ENCODE measurements at places on chromosomes 2 and 18.
A peak's percentile ranks its signal among the peaks of the same experiment; 100 is the strongest.

GRCh38 chr18:48077291-48077690, 146.8 kb upstream of the SMAD2 start:
- DNase-seq: no peak

DNA sequence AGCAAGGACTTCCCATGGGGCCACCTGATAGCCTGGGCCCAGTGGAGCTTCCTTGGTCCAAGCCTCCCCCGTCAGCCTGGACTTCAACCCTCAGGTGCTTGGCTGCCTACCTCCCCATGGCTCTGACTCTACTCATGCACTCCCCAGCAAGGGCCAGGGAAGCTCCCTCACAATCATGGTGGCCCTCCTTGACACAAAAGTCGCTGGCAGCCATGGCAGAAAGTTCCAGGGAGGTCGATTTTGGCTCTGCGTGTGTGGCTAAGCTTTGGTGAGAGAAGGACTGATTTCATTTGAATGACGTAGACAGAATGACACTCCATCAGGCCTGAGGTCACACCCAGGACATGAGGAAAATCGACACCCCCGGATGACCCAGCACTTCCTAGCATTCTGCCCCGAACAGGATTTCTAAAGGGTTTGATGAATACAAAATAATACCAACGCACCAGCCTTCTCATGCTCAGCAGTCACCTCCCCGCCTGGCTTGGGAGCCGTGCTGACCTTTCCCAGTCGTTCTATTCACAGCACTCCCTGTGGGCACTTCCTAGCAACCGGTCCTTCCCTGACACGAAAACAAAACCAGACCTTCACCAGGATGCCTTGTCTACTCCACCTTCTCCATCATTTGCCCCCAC, 52.7 kb downstream of the LBH start:
- DNase-seq: no peak

GRCh38 chr2:9892236-9892635, 49.0 kb downstream of the TAF1B start:
- no peak for DNase-seq

DNA sequence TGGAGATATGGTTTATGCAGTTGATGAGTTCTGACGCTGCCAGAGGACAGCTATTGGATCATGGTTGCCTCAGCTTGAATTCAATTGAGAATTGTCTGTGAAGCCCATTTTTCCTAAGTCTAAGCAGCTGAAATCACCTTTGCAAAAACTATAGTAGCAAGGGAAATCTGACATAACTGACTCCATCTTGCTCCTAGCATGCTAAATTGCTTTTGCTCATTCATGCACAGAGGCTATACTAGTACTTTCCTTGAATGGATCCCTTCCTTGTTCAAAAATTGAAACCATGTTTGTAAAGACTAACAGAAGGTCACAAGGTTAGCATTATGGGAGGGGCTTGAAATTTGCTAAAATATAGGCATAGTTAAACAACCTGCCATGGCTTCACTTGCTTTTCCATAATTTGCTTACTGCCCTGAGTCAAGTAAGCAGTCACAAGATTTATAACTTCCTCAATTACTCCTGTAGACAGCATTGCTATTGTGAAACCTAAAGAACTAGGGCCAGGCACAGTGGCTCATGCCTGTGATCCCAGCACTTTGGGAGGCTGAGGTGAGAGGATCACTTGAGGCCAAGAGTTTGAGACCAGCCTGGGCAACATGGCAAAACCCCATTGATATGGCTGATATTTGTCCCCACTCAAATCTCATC, 41.2 kb downstream of the CHRNA1 start:
- no peak for DNase-seq

DNA sequence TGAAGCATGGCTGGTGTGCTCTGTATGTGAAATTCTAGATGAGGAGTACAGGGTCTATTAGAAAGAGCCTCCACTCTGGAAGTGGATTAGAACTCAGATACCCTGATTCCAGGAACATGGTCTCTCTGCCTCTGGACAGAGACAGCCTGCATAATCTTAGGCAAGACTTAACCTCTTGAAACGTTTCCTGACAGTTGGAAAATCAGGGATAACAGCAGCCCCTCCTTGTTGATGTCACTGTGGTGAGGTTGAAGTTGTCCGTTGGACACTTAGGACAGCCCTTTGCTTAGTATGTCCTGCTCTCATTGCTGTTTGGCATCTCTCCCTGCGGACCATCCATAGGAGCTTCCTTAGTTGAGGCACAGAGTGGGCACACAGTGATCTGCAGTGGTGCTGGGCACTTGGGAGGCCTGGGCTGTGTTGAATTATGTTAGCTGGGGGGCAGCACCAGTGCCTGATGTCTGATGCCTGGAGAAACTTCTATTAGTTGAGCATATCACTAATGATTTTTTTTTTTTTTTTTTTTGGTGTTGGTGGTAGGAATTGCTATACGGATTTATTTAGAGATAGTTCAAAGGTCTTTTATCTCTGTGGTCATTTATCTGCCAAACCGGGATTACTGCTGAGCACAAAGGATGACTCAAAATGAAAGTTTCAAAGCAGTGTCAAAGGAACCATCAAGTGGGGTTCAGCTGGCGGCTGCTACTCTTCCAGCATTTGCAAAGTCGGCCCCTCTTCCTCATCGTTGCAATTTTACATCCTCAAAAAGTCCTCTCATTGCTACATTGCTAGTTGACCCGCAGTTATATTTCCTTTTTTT, 28.8 kb downstream of the SETBP1 start:
- DNase-seq: no peak

DNA sequence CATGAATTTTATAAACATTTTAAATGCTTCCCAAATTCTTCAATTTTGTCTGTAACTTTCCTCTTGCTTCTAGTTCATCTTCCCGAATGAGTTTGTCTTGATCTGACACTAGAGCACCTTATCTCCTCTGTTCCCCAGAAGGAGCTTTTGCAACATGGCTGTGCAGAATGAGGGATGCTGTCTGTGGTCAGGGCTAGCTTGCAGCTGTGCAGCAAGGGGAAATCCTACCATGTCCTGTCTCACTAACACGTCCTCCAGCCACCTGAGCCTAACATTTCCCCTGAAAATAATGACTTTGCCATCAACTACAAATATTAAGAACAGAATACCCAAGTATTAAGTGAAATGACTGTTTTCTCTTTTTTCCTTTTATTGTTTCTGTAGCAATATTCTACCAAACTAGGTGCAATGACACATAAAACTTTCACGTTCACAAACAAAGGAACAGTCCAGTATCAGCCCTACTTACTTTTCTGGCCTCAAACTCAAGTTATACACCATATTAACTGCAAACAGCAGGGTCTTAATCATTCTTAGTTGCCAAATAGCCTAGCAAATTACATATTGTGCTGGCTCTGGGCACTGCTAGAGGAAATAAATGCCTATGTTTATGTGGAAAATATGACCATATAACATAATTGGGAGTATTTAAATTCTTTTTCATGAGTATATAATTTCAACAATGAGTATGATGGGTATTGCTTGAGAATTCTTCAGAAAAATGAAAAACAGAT, 423.3 kb downstream of the CMPK2 start:
- no peak for DNase-seq

DNA sequence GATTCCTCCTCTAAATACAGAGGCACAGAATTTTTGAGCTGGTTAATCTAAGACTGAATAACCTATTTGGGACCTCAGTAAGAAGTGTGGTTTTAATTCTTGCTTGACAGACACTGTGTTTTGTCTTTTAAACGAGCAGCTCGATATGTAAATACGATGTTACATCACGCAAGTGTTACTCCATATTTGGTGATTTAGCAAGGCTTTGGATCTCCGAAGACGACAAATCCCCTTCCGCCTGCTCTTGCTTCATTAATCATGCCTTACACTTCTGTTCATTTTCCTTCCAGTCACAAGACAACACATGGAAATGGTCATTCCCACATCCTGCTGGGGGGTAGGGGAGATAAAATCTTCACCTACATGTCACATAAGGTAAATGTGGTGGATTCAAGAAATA, 9.4 kb downstream of the BCL11A start:
- DNase-seq: no peak

DNA sequence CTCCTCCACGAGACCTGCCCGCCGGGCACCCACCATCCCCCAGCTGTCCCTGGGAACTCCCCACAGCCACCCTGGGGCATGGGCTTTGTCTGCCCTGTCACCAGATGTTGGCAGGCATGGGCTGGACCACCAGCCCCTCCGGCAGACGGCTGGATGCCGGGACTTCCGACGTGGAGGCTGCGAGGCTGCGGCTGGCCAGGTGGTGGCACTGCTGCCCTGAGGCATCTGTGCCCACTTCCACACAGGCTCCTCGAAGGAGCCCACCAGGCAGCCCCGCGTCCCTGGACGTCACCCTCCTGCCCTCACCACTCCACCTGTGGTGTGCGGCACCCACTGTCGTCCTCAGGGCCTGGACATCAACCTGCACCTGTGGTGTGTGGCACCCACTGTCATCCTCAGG, 319.9 kb upstream of the SALL3 start:
- peak; percentile 87 for DNase-seq

DNA sequence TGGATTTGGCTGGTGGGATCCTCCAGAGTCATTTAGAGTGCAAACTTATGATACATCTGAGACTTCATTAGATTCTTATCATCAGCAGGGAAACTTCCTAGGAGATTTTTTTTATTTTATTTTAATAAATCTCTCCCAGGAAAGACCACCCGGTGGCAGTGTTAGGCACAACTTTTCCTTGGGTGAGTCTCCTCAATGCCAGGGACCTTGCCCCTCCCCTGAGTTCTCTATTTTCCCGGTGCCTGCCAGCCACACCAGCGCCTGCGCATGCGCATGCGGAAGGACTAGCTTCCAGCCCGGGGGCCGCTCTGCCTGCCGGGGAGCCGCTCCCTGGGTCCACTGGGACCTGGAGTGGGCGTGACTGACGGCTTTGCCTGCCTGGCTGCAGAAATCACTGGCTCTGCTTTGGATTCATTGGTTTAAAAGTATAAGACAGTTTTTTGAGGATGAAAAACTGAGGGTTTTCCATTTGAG, 86.6 kb downstream of the TMEM182 start:
- DNase-seq: peak; percentile 70

DNA sequence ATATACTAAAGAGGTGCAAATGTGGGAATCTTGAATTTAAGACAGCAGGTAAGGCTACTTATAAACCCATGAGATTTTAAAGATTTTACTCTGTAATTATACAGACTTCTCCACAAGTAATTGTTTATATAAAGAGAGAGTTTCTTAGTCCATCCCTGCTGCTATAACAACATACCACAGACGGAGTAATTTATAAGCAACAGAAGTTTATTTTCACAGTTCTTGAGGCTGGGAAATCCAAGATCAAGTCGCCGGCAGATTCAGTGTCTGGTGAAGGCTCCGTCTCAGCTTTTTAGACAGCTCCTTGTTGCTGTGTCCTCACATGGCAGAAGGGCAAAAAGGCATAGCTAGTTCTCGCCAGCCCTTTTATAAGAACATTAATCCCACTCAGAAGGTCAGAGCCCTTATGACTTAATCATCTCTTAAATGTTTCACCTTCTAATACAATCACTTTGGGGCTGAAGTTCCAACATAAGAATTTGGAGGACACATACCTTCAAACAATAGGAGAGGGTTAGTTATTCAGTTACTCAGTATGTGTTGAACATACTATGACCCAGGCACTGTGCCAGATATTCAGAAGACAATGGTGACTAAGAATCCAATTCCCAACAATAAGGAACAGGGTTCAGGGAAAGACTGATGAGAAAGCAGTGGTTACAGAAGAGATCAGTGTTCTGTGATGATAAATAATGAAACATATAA, 466.0 kb downstream of the RIT2 start:
- no peak for DNase-seq

GRCh38 chr18:47113796-47114540, 36.3 kb downstream of the HDHD2 start:
- DNase-seq: no peak

DNA sequence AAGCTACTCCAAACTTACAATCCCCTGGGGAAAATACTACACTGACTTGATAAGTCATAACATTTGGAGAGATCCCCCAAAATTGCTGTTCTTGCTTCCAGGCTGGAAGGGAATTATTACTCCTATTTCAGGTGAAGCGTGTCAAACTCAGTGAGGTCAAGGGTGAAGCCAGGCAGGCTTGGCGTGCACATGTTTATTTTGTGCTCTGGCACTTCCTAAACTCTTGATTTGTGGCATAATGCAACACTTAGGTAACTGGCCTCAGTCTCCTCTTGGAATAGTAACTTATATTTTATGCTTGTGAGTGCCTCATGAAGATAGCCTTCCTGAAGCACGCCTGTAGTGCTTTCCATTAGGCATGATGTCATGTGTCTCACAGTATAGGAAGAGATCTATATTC, 751.2 kb downstream of the CNTNAP5 start:
- DNase-seq: no peak

DNA sequence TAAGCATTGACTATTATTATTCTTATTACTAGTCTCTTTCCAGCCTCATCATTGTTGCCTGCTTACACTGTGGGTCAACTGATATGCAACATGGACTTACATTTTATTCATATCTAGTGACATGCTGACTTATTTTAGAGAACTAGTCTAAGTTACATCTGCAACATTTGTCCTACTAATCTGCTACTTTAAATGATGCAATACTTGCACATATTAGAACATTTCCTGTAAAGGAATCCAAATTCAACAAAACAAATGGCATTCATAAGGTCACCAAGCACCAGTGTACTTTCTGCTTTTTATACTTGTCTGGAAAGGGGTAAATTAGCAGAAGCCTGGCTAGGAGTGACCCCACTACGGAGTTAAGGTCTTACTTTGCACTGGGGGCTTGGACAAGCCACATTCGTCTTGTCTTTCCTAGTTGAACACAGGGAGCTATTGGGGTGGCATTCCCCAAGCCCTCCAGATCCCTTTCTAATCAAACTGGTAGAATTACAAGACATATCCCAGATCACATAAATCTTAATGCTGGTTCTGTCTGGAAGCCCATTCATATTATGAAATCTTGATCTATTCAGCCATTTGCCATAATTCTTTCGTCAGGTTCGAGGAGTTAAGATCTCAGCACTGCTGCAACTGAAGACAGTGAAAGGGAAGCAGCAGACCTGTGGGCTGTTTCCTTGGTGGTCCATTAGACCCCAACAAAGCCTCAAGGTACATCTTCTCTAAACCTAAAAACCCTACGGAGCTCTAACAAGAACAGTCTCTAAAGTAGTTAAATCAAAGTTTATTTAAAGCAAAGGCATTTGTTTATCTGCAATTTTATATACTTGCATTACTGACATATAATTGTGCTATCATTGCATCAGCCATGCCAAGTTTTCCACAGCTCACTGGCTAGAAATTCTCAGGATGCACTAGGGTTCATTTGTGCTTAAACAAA, 49.9 kb upstream of the RTN4 start:
- no peak for DNase-seq

DNA sequence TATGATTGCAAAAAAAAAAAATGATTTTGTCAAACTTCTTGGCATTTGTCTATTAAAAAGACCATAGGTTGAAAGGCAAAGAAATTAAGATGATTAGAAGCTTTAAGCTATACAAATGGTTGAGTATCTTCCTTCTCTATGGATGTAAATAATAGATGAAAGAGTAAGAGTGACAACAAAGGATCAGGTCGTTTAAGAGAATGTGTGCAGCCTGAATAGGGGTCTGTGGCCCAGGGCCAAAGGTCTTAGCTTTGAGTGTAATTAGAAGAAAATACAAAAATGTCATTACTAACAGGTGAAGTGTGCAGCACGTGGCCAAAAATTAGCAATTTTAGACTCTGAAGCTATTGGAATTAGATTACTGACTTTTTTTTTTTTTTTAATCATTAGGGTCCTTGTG, 122.4 kb downstream of the GREB1L start:
- DNase-seq: no peak

GRCh38 chr2:153595939-153596338, 117.4 kb upstream of the RPRM start:
- no peak for DNase-seq

- peak; percentile 66 for DNase-seq
These were observed 8.9 kb downstream of the GDF7 start for GRCh38 chr2:20675701-20676352.

GRCh38 chr2:203033395-203033794, 18.7 kb downstream of the NBEAL1 start:
- DNase-seq: no peak

- no peak for DNase-seq
These were observed 1517.5 kb upstream of the PIK3C3 start for GRCh38 chr18:40437517-40437916.
